Left ventricle myocardium inferior (tissue), 1 donor: ENCODE measurements at places on chromosomes 12 and 14. TPM values are rescaled to one million over a fixed set of nuclear protein-coding genes. Genes with fewer than 3 reads are reported as not detected.
A peak's percentile ranks its signal among the peaks of the same experiment; 100 is the strongest.

- DNase-seq = no peak
Measured at GRCh38 chr14:96808619-96809406, 11.6 kb downstream of the VRK1 start.

DNA sequence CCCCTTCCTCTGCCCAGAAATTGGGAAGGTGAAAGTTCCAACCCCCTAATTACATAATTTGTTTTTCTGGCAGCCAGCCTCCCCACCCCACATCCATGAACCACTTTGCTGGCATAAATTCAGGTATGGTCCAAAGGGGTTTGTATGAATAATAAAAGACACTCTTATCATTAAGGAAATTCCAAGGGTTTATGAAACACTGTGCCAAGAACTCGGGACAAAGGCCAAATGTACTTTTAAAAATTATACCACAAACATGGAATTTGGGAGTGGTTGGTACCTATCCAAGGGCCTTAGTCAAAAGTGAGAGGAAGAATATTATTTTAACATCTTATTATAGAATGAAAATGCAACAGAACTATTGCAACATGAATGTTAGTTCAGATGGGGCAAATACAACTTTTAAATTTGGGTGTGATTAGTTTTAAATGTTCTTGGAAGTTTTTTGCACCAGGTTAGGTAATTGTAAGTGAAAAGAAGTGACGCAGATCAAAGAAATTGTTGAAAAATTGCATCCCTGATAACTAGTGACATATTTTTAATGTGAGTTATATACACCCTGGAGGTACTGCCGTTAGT, 217.8 kb downstream of the TMEM117 start:
- no peak for DNase-seq

GRCh38 chr12:110141389-110141788, 17.2 kb downstream of the IFT81 start:
- DNase-seq = peak; percentile 55

DNA sequence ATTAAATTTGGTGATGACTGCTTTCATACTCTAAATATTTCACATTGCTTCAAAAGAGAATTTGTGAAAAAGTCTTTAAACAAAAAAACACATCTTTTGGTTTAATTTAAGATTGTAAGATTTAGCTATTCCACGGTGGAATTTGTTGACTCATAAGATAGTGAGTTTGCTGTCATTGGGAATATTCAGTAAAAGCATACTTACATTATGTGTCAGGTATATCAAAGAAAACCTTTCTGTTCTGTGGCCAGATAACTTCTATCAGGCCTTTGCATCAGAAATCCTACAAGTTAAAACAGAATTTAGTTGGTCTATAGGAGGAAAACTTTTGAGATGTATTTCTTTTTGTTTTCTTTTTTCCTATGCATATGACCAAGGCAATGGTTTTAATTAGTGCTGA, 148.8 kb upstream of the E2F7 start:
- no peak for DNase-seq

DNA sequence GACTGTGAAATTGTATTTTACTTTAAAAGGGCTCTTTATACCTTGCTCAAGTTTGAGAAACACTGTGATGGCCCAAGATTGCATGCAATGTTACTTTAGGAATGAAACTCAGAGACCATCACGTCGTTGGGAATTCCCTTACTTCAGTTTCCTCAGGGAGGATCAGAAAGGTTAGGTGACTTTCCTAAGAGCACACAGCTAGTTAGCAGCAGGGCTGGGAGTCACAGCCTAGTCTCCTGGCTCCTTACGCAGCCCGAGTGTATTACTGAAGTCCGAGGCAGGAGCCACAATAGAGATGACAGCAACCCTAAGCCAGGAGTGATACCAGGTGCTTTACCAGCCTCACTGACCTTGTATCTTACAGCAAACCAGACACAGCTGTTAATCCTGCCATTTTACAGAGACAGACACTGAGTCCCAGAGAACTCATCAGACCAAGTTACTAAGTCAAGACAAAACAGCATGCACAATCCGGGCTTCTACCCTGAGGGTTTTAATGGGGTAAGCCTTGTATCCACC, 67.0 kb downstream of the RBM19 start:
- DNase-seq = no peak

GRCh38 chr12:102454808-102455760, 25.3 kb downstream of the IGF1 start:
- DNase-seq = no peak

DNA sequence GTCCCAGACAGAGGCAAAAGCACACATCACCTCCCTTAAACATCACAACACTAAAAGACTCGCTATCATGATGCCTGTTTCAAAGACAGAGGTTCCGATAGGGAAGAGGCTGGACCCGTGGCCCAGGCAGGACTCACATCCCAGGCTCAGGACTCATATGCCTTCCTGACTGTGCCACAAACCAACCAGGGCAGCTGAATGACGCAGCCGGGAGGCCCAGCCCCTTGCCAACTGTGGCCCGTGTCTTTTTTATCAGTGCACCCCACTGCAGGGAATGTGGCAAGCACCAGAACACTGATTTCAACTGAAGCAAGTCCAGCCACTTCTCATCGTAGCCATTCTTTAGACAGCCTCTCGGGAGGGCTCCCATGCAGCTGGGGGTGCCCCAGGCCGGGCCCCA, 132.3 kb downstream of the KSR2 start:
- no peak for DNase-seq

PRIM1 gene
- 2.7 TPM for total RNA-seq

MED6 gene
- total RNA-seq = 19.4 TPM

CMA1 gene
- 0.66 TPM for total RNA-seq

TOX4 gene
- total RNA-seq = 84.8 TPM

RNASE3 gene
- total RNA-seq = not detected

CNPY2 gene
- total RNA-seq = 33.4 TPM

CFAP54 gene
- total RNA-seq = 0.16 TPM

ANKRD9 gene
- total RNA-seq = 158 TPM

TAS2R14 gene
- 0.58 TPM for total RNA-seq

TAMALIN gene
- total RNA-seq = 20.0 TPM

OXA1L gene
- total RNA-seq = 182 TPM

MYO1A gene
- total RNA-seq = not detected
